Hematopoietic multipotent progenitor cell treated with erythropoietin and hydrocortisone succinate and interleukin-3 and kit ligand, for 17 days (in vitro differentiated cells): ENCODE measurements at places on chromosomes 3 and 15.

GRCh38 chr15:35678774-35679173, 132.8 kb upstream of the DPH6 start:
- DNase-seq: no peak

DNA sequence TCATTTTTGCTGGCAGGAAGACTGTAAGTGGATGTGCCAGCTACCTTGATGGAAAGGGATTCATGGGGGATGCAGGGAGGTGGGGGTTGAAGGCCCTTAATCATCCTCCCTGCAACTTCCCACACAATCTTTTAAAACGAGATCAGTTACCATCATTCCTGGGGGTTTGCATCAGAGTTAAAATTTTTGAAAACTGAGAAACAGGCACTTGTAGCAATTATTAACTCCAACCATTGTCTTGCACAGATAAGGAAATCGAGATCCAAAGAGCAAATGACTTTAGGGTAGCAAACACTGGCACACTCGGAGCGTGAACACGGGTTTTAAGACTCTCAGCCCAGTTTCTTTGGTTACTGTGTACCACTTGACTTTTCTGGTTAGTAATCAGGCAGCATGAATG, 41.9 kb downstream of the GPD1L start:
- DNase-seq: no peak

GRCh38 chr15:60901647-60902046, 327.5 kb downstream of the RORA start:
- DNase-seq: no peak

DNA sequence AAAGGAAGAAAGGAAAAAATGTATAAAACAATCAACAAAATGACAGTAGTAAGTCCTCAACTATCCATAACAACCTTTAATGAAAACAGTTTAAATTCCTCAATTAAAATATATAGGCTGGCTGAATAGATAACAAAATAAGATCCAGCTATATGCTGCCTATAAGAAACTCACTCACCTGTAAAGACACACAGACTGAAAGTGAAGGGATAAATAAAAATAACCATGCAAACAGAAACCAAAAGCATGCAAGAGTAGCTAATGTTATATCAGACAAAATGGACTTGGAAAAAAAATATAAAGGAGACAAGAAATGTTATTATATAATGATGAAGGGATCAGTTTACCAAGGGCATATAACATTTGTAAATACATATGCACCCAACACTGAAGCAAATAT, 51.2 kb downstream of the AP4E1 start:
- no peak for DNase-seq

DNA sequence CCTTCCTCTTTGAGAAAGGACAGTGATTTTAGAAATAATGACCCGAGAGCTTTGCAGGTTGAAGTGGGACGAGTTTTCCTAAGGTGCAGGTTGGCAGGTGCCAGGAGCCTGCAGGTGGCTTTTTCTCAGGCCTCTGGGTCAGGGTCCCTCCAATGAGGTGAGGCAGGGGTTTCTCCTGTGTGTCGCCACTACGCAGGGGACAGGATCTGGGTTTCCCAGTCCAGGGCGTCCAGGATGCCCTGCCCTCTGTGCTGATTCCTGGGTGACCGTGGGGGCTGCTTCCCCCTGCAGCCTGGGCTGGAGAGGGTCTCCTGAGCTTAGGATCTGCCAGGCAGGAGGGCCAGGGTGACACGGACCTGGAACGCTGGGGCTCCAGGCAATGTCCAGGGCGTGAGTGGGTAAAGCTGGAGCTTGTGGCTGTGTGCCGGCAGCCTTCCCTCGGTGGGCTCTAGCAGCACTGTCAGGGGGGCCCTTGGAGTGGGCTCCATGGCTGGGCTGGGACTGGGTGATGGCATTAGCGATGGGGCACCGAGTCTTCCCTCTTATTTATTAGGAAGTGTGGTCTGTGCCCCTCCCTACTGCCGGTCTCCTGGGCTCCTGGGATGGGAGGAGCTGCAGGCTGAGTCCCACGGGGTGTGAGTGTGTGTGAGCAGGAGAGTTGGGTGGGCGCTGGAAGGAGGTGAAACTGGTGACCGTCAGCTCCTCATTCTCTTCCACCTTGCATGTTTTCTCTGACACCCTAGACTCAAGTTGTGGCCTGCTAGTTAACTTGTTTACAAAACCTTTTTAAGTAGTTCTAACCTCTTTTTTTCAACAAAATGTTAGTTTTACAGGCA, 1.8 kb downstream of the APBA2 start:
- no peak for DNase-seq

DNA sequence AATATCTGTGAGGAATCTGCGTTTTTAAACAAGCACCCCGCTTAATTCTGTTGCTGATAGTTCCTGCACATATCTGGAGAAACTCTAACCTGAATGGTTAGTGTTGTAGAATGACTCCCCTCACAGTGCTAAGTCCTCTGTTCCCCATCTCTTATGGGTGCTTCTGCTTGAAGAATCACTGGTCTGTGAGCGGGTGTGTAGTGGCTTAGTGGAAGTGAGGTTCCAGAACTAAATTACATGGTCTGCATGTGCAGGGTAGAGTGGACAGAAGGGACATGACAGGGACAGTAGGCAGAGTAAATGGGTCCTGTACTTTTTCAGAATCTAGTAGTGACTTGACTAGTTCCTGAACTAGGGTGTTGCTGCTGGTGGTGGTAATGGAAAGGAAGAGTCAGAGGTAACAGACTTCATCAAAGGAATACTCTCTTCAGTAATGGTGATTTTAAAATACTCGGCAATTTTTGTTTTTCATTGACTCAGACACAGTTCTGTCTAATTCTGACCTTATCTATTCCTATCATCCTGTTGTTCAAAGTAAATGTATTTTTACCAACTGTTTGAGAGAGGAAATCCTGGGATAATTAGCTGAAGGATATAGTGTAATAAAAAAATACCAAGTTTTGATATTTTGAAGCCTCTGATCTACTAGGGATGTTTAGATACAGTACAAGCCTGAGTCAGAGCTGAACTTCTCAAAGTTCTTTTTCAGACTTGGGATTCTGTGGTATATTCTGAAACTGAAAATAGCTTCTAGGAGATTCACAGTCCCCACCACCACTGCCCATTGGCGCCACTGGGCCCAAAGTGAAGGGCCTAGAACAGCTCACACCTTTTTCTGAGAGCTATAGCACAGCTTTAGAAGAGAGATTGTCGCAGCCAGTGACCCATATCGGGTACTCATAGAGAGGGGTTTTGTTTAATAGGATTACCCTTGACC, 55.5 kb downstream of the FNDC3B start:
- no peak for DNase-seq

GRCh38 chr3:123725652-123726400, 141.0 kb upstream of the HACD2 start:
- DNase-seq: no peak

DNA sequence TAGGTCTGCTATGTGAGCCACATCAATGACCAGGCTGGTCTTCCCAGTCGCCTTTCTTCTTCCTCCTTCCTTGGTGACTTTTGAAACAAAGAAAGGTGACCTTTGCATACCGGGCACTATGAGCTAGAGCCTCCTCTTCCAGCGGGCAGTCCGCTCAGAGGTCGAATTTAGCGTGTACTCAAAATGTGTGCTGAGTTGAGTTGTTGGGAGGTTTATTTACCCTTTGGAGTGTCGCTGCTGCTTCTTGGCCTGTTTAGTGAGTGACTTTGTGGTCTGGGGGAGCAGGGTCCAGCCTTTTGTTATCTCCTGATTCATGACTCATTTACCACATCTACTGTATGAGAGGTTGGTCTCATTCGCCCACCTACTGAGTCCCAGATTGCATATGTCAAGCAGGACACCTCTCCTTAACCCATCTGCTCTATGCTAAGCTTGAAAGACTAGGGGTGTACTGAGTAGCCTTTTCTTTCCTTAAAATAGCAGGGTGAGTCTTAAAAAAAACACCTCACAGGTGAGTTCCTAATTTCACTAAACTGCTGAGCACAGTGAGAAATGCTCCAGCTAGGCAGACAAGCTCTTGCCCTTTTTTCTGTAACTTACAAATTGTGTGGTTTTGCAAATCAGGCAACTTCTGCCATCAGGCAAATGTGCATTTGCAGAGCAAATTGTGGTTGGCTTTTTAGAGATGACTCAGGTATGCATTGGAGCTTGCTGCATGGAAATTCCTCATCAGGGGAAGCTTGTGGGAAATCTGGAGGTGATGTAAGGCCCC, 3.2 kb upstream of the SIAH2 start:
- DNase-seq: no peak

GRCh38 chr15:31974154-31974794, 56.0 kb upstream of the CHRNA7 start:
- DNase-seq: no peak

DNA sequence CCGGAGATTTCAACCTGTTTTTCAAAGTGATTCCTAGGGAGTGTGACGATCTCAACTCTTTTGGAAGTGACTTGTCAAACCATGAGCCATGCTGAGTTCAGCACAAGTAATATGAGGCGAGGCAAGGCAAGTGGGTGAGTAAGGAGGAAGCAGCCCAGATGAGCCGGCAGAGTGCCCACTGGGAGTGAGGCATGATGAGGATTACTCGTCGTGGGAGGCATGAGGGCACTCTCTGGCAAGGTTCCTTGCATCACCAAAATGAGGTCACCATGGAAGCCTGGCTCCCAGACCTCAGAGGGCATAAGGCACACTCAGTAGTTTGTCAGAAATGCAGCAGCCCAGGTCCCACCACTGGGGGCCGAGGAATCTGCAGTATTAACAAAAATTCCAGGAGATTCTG, 636.1 kb downstream of the MAGI1 start:
- DNase-seq: no peak

DNA sequence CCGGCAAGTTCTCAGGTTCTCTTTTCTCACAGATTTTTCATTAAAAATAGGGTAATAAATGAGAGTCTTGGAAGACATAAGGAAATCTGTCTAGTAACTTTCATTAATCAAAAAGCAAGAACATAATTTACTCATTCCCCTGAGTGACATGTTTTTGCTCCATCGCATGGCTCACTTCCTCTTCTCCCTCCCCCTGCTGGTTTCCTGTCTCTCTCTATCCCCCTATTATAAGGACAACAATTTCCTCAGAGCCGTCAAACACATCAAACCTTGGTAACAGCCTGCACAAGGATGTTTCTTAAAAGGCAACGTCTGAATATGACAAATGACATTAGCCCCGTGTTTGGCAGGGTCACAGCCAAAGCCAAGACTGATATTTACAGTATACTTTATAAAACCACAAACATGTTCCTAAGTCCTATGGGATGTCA, 1149.6 kb downstream of the IGSF11 start:
- DNase-seq: no peak

GRCh38 chr3:72421126-72421525, 427.1 kb downstream of the SHQ1 start:
- DNase-seq: no peak

DNA sequence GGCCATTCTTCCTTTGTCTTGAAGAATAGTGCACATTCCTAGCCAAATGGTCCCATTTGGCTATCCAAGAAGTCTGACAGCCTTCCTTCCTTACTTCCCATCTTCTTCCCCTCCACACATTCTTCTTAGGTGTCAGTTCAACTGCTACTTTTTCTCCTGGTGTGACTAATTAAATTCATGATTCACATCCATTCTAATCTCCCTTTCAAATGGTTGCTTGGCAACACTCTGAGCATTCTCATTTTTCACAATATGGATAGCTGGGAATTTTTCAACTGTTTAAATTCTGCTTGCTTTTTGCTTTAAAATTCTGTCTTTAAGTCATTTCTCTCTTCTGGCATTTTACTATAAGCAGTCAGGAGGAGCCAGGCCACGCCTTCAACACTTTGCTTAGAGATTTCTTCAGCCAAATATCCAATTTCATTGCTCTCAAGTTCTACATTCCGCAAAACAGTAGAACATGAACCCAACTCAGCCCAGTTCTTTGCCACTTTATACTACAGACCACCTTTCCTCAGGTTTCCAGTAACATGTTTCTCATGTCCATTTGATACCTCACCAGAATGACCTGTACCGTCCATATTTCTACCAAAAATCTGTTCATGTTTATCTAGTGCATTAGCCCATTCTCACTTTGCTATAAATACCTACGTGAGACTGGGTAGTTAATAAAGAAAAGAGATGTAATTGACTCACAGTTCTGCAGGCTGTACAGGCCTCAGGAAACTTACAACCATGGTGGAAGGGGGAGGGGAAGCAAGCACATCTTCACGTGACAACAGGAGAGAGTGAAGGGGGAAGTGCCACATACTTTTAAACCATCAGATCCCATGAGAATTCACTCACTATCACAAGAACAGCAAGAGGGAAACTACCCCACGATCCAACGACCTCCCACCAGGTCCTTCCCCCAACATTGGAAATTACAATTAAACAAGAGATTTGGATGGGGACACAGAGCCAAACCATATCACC, 31.9 kb upstream of the MCF2L2 start:
- no peak for DNase-seq

DNA sequence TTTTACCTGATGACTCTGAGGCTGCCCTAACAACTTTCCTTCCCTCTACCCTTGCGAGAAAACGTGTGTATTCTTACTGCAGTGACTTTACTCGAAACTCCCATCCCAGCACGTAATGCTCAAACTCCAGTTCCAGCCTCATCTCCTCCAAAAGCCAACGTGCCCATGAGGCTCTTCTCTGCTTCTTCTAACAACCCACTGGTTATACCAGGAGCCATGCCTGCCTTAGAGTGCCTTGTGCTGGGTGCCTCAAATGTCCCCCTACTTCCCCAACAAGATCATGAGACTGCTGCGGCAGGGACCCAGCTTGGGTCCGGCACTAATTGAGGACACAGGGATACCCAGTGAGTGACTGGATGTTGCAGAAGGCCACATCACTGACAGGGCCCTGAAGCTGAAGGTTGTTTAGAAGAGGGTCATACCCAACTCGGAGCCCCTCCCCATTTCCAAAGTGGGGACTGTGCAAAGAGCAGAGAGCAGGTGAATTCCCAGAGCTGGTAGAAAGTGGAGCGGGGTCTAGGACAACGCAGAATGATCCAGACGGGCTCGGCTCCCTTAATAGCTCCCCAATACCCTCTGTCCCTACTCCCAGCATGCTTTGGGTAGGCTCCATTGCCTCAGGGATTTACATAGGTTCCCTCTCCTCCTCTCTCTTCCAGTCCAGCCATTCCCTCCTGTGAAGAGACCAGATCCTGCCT, 71.4 kb downstream of the BDH1 start:
- no peak for DNase-seq
